ENCODE measurements at places on chromosomes 5 and 9.
A peak's percentile ranks its signal among the peaks of the same experiment; 100 is the strongest.

DNA sequence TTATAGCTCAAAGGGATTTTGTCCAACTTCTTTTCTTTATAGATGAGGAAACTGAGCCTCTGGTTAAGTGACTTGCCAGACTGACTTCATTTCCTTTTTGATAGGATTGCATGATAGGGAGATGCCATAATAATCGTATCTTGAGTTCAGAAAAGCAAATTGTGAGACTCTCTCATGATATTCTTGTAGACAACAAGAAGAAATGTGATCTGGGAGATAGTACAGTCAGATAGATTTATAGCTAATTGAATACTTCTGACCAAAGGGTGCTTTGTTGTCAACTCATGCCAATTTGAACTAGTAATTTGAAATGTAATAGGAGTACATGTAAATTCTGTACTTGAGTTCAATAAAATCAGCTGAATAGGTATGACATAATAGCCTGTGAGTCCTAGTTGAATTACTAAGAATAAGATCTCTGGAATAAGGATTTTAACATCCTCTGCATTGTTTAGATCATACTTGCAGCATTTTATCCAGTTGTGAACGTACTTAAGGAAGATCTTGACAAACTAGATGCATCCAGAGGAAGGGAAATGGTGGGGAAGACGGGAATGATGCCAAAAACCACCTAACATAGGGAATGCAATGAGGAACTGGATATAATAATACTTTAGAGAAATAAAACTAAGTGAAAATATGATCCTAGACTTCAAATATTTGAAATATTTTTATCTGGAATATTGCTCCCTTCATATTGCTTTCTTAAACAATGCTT, 25.5 kb downstream of the CWC27 start:
- DNase-seq, result no peak

GRCh38 chr9:77866878-77867277, 164.7 kb downstream of the GNAQ start:
- DNase-seq, result no peak

DNA sequence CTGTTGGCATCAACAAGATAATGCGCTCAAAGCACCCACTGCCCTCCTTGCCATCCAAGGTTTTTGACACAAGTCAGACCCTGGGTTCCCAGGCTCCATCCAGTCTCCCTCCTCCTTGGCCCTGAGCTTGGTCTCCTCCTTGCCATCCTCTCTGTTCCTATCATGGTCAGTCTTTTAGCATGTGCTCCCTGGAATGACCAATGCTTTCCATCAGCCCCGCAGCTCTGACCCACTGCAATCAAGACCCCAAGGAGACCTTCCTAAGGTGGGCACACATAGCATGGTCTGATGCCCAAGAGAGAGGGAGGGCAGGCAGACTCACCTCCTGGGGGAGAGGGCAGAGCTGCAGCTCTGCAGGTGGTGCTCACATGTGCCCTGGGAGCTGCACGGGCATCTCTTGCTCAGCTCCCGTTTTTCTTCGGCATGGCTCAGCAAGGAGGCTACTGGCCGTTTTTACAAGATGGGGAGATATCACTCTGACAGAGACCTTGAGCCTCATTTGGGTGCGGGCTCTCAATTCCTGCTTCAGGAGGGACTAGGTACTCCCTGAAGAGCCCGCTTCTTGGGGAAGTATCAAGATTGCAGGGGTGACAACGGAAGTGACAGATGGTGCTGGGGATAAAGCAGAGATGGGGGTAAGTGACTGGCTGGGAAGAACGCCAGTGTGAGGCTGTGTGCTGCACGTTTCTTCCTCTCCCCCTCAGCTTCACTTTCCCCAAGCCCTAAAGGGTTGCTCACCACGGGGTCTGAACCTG, 3.3 kb downstream of the SEPTIN8 start:
- DNase-seq, result no peak

- DNase-seq, result no peak
Measured at GRCh38 chr5:133387621-133388020, 224.7 kb downstream of the FSTL4 start.

DNA sequence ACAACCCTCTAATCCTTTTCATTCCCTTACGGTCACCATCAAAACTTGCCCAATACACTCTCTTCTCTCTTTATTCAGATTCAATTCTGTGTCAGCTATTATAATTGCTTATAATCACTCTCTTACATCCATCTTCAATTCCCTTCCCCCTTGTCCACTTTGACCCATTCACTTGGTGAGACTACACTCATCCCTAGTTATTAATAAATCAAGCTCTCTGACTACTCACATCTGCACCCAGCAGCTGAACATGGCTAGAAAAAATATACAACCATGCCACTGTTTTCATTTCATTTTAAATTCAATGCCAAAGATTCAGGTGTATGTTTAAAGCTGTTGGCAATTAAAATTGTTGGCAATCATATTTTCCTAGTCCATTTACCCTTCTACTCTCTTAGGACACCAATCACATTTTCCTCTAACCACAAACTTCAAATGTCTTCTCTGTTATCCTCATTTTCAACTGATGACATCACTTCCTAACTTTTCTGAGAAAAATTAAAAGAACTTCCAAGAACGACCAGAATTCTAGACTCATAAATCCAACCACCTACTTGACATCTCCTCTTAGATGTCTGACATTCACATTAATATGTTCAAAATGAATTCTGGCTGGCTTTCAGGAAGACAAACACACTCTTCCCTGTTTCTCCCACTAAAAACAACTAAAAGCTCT, 5.5 kb downstream of the C5orf15 start:
- no peak for DNase-seq

DNA sequence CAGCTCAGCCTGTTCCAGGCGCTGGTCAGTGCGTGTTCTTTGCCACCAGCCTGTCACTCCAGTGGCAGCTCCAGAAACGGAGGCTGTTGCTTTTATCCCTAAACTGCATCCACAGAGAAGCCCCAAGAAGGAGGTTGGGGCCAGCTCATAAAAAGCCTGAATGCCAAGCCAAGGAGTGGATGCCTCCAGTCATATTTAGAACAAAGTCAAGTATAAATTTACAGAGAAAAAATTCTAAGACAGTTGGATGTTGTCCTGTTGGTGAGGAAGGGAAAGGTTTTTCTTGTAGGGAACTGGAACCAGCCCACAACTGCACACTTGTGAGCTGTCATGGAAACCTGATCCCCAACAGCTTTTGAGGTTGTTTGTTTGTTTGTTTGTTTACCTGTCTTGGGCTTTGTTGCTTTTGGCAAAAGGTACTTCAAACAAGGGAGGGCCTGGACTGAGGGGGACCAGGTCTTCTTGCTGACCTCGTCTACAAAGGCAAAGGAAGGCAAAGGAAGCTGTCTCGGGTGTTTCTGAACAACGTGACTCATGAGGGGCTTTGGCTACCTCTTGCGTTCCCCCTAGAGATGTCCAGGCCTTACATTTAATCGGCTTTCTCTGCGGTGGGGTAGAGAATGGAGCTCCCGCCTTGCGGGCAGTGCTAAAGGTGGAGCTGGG, 36.7 kb downstream of the OLFML2A start:
- DNase-seq, result no peak

DNA sequence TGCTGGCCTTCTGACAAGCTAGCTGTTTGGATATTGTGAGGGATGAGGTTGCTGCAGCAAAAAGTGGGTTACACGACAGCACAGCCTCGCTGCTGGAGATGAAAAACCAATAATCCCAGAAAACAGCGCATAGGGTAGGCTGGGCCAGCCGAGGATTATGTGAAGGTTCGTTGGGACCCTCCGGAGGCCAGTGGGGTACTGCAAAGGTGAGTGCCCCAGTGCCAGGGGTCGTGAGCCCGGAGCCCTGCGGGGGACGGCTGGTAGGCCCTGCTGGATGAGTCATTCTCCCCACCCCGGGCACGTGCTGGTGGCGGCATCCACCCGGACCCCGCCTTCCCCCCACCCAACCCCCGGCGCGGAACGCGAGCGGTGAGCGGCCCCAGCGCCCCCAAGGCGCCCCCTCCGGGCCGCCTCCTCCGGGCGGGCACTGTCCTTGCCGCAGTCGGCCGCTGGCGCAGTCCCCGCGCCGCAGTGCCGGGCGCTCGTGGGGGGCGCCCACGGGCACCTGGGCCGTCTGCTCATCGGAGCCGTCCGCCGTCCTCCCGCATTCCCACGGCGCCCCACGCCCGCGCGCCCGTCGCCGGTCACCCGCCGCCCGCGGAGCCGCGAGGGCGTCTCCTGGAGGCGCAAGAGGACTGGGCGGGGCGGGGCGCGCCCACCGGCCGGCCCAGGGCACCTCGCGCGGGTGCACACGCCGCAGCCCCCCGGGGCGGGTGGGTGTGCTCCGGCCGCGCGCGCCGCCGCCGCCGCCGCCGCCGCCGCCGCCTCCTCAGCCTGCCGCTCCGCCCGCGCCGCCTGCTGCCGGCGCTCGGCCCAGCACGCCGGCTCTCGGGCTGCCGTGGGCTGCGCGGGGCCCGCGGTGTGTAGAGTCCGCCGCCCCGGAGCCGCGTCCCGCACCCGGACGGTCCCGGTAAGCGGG, at the start of gene PHF24:
TSS of gene PHF24 (plus strand) at position 794 of the 919 bp plus-strand sequence. CDS start 13,014 bp downstream, outside the sequence.
- peak; percentile 22 for DNase-seq

- DNase-seq, result no peak
Measured at GRCh38 chr9:126367139-126367538, 40.5 kb downstream of the MVB12B start.

GRCh38 chr9:68492806-68493205, 47.9 kb downstream of the TMEM252 start:
- DNase-seq, result no peak

DNA sequence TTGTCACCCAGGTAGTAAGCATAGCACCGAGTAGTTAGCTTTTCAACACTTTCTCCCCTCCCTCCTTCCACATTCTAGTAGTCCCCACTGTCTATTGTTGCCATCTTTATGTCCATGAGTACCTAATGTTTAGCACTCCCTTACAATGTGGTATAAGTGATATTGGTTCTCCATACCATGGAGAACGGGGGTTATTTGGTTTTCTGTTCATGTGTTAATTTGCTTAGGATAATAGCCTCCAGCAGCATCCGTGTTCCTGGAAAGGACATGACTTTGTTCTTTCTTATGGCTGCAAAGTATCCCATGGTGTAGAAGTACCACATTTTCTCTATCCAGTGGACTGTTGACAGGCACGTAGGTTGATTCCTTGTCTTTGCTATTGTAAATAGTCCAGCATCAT, 353.9 kb downstream of the ADGRV1 start:
- DNase-seq, result no peak

GRCh38 chr5:123671711-123672456, 159.9 kb downstream of the CSNK1G3 start:
- DNase-seq, result no peak

DNA sequence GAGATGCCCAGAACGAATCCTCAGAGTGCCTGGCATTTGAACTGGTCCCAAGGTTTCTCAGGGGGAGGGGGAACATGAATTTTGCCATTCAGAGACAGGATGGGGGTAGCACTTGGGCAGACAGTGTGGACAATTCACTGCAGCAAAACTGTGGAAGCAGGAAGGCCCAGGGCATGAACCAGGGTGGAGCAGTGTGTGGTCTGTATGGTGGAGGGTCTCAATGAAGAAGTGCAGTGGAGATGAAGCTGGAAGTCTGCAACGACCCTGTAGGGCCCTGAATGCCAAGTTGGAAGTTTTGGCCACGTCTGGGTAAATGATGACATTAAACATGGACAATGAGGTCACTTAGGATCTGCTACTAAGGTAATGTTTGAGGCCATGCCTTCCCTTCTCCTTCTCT, 273.9 kb downstream of the CDK5RAP2 start:
- DNase-seq, result no peak

- no peak for DNase-seq
Measured at GRCh38 chr5:16558984-16559629, 57.7 kb downstream of the RETREG1 start.

GRCh38 chr5:33981408-33982162, 2.9 kb downstream of the SLC45A2 start:
- DNase-seq, result peak; percentile 8

- DNase-seq, result no peak
Measured at GRCh38 chr5:95934207-95934804, 27.3 kb downstream of the ELL2 start.

DNA sequence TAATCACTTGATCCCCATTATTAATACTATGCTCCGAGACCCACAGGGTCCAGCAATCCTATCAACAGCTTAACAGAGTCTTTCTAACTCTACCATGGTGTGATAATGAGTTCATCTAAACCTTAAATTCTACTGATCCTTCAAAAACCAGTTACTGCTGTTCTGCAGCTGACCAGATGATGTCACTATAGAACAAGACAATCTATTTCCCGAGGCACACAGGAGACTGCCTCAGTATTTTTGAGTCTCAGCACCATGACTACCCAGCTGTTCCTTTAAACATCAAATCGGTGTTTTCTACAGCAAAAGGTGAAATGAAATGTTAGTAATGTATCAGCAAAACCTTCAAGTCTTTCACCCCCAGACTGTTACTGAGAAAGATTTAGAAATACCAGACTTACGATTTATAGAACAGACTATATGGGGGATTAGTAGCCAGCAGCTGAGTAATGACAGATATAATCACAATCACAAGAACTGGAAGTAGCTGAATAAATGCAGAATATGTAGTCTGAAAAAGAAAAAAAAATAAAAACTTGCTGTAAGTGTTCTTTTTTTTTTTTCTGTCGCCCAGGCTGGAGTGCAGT, 16.9 kb downstream of the DNAJC18 start:
- peak; percentile 74 for DNase-seq

- no peak for DNase-seq
Measured at GRCh38 chr5:55066277-55066676, 36.2 kb upstream of the GZMA start.

DNA sequence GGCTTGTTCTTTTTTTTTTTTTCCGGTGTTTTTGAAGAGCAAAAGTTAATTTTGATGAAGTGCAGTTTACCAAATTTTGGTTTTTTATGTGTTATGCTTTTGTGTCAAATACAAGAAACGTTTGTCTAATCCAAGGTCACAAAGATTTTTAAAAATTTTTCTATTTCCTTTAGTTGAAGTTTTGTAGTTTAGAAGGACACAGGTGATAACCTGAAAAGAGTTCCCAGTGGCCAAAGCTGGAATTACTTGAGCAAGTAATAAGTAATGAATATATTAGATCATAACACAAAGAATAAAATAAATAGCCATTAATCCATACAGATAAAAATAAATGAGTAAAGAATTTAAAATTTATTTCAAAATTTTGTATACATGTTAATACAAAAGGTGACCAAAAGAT, 71.5 kb downstream of the FCHO2 start:
- no peak for DNase-seq

GRCh38 chr9:35748242-35748857, 678 bp downstream of the GBA2 start:
- DNase-seq, result no peak

DNA sequence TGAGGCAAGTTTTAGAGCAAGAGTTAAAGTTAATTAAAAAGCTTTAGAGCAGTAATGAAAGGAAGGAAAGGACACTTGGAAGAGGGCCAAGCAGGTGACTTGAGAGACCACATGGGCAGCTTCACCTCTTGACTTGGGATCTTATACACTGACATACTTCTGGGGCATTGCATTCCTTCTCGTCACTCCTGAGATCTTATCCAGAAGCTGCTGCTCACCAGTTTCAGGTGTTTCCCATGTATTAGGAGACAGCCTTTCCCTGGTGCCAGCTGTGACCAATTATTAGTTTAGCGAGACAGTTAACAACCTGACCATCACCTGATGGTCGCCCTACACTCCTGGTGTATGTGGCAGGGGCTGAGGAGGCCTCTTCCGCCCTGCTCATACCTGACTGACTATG, 382.1 kb downstream of the KDM4C start:
- no peak for DNase-seq

GRCh38 chr5:144205141-144205551, 34.5 kb downstream of the KCTD16 start:
- DNase-seq, result no peak
